ENCODE measurements at places on chromosomes 4 and X.

DNA sequence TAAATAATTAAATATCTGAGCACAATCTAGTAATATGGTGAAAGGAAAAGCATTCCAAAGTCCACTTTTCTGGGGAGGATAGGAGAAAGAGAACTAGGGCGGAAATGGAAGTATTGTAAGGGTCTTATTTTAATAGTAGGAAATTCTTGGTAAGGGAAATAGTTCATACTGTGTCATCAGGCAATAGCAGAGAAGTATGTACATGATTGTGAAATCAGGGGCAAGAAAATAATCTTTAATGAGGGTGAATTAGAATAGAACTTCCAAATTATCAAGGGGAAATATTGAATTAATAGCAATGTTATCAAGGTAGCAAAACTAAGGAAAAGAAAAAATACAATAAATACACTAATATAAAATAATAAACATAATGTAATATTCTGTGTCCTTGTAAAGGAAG is 14.8 kb downstream of the GIMD1 start:
- DNase-seq, result no peak

- DNase-seq, result no peak
These were observed 4.5 kb upstream of the MAML3 start for GRCh38 chr4:140158365-140159030.

DNA sequence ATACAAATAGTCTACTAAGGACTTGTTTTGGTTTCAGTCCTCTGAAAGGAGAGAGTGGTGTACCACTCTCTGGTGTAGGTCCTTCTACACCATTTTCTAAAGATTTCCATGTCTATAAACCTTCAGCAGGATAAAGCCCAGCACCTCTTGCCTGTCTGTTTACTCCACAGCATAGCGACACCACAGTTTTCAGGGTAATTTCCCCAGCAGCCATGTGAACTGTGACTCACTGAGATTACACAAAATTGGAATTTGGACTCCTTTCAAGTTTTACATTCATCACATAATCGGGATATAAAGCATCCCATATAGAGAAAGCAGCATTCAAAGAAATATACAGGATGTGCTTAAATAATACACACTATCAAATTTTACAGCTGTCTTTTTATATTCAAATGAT is 229.6 kb downstream of the PRDM5 start:
- DNase-seq, result no peak

DNA sequence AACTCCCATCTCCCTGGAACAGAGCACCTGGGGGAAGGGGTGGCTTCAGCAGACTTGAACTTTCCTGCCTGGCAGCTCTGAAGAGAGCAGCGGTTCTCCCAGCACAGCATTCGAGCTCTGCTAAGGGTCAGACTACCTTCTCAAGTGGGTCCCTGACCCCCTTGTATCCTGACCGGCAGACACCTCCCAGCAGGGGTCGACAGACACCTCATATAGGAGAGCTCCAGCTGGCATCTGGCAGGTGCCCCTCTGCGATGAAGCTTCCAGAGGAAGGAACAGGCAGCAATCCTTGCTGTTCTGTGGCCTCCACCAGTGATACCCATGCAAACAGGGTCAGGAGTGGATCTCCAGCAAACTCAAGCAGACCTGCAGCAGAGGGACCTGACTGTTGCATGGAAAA is 244.1 kb upstream of the RASGEF1B start:
- DNase-seq, result no peak
